ENCODE measurements at places on chromosomes 7 and 10. TPM values are rescaled to one million over a fixed set of nuclear protein-coding genes. Genes with fewer than 3 reads are reported as not detected.

The CDK5 gene
- total RNA-seq, result 30.8 TPM

The DGKB gene
- not detected for total RNA-seq

The CPN1 gene
- not detected for total RNA-seq

The AKR1C3 gene
- 163 TPM for total RNA-seq

The CRPPA gene
- 2.7 TPM for total RNA-seq

The LHFPL3 gene
- not detected for total RNA-seq

Measured in aortic smooth muscle cell (primary cell).